Ovary (tissue), 10 donors: ENCODE measurements at places on chromosomes 6 and 20.

GRCh38 chr6:54245265-54245664, 63.0 kb upstream of the TINAG start:
- no peak for DNase-seq

DNA sequence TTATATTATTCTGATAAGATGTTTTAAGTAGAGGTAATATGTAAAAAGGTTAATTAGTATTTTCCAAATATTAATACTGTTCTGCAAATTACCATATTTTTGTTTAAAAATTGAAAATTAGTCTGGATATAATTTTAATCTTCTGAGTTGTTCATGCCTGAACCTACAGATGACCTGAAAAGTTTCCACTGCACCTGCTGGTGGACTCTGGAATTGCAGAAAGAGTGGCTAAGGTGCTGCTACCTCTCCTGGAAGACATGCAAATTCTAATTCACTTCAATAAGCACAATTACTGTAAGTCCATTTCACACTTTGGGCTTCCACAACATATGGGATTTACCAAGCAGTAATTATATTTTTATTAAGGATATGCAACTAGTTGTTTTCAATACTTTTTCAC, 77.7 kb upstream of the OLIG3 start:
- no peak for DNase-seq

- DNase-seq, result no peak
Measured at GRCh38 chr20:22581437-22582385, 2.7 kb downstream of the FOXA2 start.

DNA sequence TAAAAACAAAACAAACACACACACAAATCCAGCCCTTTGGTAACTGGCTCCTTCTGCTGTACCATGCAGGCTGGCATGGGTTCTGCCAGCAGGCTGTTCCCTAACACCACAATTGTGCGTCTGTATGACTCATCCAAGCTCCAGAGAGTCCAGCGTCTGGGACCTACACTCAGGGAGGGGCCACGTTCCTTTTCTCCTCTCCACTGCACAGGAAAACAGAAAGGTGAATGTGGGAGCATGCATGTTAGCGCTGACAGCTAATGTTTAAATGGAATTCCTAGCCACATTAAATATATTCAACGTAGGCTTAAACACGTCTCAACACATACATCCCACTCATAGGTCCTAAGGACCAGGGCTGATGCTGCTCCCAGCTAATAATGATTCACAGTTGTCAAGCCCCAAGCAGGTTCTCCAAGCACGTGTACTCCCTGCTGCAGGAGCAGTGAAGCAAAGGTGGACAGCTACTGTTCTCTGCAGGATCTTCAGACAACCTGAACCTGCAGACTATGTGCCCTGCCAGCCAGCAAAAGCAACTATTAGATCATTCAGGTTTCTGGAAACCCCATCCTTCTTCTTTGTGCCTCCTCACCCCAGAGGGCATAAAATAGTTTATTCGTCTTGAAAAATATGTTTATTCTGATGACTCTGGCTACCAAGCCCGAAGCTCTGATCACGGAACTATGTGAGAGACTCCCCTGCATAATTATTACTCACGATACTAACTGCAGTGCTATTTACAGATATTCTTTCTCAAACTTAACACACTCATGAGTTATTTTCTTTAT, 20.9 kb downstream of the MAP1LC3A start:
- DNase-seq, result no peak

DNA sequence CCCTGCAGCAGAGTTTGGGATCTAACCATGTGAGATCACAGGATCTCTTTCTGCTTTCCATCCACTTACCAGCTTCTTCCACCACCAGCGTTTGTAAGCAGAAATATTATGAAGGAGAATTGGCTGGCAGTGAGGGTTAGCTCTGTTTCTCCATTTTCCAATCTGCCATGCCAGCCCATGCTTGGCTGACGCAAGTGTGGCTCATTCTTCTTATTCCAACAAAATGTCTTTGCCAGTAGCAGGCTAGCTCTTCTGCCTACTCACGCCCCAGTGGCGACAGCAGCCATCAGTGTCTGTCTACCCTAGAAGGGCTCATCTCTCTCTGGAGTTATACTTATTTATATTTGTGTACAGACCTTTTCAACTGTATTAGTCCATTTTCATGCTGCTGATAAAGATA, 286.2 kb downstream of the FARS2 start:
- no peak for DNase-seq

DNA sequence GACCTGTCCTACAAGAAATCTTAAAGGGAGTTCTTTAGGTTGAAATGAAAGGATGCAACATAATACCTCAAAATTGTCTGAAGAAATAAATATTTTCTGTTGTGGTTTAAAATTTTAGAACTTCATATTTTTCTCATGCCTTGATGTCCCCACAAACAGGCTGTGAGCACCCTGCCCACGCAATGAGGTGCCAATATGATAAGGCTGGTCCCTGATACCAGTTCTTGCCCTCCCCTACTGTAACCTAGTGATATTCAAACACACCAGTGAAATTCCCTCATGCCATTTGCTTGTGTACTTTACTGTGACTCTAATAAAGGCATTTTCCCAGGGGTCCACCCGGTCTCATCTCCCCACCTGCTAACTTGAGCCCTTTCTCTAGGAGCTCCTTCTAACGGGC, 67.3 kb upstream of the SIRPG start:
- DNase-seq, result no peak

DNA sequence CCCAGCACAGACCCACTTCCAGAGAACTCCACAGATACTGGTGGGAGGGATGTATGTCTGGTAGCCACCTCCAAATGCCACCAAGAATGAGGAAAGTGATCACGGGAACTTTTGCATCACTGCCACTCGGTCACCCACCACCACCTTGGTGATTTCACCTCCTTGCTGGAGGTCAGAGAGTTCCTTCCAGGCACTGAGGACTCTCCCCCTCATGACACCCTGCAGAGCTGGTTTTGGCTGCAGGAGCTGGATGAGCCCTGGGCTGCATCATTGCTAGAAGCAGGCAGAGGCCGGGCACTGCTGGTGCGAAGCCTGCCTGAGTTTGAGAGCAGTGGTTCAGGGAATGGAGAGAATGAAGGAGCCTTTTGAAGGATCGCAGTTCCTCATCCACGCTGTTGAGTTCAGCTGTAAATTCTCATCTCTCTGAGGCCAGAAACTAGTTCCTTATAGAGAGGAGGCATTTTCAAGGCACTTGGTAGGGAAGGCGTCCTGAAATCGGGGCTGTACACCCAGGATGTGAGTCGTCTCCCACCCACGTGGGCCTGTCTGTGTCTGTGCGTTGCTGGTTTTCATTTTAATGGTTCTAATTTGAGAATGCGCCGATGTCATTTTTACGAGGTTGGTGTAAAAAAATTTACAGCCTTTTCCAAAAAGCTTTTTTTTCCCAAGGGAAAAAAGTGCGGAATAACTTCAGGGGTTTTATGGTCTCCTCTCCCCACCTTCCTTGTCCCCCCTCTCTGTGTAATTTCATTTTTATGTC, 25.0 kb downstream of the FOXP4 start:
- no peak for DNase-seq

GRCh38 chr6:154251116-154251515, 105.5 kb downstream of the IPCEF1 start:
- no peak for DNase-seq
